Activated T-helper 1 cell treated with Interleukin-2 at 50 U/mL for 16 hours (primary cell): ENCODE measurements at places on chromosomes 7 and 10.

GRCh38 chr7:131522325-131522930, 34.0 kb downstream of the PODXL start:
- DNase-seq = no peak

- DNase-seq = no peak
Measured at GRCh38 chr10:68154211-68154497, 44.9 kb downstream of the MYPN start.

DNA sequence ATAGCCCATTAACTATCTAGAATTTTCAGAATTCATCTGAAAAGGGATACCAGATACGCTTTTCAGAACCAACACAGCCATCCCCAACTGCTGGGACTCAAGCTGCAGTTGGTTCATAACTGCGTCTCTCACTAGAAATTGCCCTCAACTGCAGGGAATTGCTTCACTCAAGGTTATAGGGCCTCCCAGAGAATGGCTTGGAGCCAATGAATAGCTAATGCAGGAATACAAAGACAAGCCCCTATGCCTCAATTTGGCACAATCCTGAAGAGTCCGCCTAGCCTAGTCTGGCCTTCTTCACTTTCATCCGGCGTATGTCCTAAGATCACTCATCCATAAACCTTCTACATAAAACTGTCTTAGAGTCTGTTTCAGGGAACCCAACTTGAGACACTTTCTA, 164.0 kb downstream of the SKAP2 start:
- DNase-seq = no peak

GRCh38 chr7:138519061-138519798, 59.2 kb downstream of the TRIM24 start:
- DNase-seq = no peak

DNA sequence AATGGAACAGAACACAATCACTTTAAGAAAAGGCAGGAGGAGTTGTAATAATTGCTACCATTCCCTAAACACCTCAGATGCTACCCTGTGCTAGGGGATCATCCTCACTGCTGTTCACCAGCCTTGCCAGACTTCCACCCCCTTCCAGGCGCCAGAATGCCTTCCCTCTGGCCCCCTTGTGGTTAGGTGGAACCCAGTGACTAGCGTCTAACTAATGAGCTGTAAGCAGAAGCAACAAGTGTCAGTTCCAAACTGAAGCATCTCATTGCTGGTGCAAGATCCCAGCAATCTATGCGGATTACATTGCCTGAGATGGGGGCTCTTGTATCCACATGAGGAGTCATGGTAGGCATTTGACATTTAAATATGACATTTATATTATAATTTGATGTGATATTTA, 86.6 kb downstream of the FRMD4A start:
- DNase-seq = no peak

DNA sequence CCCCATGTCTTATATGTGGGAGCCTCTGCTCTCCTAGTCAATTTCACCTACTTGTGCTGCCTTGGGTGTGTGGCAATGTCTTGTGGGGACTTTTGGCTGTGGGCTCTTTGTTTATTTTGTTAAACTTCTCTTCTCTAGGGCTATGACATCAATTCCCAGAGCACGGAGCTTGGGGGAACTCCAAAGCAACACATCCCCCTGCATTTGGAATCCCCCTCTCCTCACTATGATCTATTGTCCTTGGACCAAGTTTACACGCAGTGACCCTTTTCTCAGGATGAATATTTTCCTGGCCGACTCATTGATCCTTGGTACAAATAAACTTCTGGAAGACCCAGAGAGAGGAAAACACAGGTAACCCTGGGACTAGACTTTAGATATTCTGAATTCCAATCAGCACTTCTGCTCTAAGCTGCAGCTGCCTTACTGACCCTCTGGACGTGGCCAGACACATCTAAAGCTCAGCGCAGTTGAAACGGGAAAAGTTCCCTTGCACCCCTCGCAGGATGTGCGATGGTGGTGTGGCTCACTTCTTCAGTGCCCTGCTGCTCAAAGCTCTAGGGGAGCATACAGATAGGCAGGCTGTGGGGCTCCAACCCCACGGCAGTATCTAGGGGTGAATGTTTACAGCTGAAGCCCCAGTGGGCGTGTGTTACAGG, 110.8 kb downstream of the TMEM178B start:
- DNase-seq = no peak

DNA sequence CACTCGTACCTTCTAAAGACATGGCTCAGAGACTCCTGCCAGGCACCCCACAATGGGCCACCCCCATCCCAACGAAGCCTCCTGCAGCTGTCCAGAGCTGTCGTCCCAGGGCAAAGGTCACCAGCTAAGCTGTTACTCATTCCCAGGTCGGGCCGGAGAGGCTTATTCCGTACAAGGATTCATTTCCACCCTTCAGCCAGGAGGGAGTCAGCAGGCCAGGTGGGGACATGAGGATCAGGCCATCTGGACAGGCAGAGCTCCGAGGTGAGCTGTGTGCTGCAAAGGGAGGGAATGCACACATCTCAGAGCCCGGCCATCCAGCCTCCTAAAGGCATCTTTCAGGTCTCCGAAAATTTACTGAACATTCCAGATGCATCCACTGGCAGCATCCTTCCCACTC, 63.9 kb upstream of the NANOS1 start:
- DNase-seq = no peak

- no peak for DNase-seq
Measured at GRCh38 chr7:144747936-144748335, 87.9 kb downstream of the TPK1 start.

DNA sequence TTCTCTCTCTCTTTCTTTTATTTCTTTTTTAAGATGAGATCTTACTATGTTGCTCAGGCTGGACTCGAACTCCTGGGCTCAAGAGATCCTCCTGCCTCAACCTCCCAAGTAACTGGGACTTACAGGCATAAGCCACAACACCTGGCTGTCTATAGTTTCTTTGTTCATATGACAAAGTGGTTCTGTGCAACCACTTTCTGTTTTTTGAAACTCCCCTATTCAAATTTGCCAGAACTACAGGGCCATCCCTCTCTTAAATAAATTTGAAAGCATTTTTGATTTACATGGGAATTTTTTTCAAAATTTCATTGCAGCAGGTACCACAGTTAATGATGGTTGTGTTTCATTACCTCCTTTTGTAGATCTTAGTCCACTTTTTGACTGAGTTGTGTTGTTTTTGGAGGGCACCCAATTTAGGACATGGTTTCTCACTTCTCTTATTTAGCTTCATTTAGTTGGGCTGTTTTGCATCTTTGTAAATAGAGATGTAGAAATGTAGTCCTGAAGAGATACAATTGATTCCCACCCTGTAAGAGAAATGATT, 119.2 kb downstream of the LRRC4 start:
- DNase-seq = no peak

- DNase-seq = no peak
Measured at GRCh38 chr7:52088008-52088901, 771.6 kb upstream of the COBL start.

DNA sequence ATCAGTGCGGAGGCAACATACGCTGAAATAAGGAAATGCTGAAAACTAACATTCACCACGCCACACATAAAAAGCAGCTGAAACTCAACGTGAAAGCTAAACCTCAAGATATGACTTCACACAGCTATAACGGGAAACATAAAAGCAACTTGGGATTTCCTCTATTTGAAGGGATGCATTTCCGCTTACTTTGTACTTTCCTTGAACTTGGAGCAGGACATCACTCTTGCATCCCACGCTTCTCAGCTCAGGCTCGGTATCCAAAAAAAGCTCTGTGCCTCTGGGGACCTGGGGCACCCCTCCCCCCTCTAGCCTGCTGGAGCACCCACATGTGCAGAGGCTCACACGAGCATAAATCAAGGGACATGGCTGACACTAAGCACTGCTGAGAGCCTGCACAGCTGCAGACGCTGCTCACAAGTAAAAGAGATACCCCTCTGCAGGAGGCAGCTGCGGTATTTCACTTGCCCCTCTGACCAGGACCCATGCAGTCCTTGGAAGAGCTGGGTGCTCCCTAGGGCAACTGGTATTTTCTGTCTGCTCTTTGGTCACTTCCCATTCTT, 34.2 kb downstream of the PARD3 start:
- DNase-seq = no peak

DNA sequence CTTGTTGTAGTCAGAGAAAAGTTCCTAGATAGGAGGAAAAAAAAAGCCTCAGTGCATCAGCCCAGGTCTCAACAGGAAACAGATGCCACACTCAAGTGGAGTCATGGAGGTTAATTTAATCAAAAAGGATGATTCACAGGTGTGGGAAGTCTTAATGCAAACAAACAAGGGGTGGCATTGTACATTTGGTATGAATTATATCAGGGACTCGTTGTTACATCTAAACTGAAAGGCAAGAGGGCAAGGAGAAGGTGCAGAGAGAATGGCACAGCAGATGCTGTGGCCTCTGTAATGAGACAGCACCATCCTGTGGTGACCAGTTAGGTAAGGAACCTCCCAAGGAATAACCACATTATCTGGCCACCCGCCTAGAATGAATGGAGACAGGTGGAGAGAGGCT, 133.7 kb downstream of the PTPRZ1 start:
- no peak for DNase-seq
